ENCODE measurements at places on chromosomes 1 and 21.

- DNase-seq = no peak
Observed at GRCh38 chr1:233614743-233615521, 1.0 kb downstream of the KCNK1 start.

- no peak for DNase-seq
Observed at GRCh38 chr1:235929216-235929615, 62.5 kb upstream of the LYST start.

DNA sequence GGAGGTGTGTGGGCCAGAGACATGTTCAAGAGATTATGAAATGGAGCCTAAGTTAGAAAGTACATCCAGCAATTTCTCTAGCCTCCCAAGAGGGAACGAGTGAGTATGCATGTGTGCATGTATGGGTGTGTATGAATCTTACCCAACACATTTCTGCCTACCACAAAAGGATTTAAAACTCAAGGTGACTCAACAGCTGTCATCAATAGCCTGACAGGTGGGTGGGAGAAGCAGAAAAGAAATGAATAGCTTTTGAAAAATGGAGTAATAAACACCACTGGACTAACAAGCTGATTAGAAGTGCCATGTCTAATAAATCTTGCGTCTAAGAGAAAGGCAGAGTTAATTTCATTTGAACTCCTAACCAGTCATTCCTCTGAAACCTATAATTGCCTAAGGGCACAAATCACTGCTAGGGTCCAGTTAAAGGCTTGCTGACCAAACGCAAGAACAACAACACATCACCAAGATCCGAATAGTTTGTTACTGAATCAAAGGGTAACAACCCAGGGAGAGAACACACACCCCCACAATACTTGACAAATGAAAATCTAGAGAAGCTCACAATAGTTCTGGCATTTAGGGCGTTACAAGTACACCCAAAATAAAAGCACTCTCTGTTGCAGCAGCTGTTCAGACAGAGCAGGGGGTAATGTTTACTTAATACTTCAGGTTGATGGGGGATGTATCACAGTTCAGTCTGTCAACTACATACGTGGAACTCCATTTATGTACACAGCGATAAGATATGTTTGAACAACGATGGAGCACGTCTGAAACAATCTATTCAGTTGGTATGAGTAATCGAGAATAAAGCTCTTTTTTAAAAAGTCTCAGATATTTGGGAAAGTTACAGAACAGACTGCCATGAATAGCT is 1.4 kb downstream of the KIAA0319L start:
- DNase-seq = no peak

- DNase-seq = no peak
Observed at GRCh38 chr1:78047631-78048030, 1.9 kb downstream of the GIPC2 start.

- DNase-seq = peak; percentile 27
Observed at GRCh38 chr1:41650028-41650880, 165.8 kb upstream of the EDN2 start.

All from CD4-positive, alpha-beta T cell treated with Interleukin-12 subunit alpha and Interleukin-12 subunit beta, for 1 hour (primary cell).